ENCODE measurements at places on chromosomes 1 and 21.

DNA sequence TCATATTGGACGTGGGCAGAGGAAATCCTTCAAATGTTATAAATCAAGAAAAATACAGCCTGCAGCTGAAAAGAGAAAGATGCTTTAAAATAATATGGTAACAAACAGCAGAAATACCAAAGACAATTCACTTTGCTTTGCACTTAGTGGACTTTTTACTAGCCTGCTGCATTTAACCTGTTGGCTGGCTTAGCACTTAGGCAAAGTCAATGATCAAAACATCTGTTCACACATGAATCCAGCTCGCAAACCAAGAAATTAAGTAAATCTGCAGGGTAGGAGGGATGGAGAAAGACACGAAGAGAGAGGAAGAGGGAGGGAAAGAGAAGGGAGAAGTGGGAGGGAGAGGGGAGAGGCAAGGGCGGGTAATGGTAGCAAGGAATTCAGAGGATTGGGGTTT, 103.6 kb upstream of the RAB4A start:
- DNase-seq: no peak

- peak; percentile 85 for DNase-seq
Observed at GRCh38 chr1:226608699-226609505, 60.3 kb downstream of the STUM start.

DNA sequence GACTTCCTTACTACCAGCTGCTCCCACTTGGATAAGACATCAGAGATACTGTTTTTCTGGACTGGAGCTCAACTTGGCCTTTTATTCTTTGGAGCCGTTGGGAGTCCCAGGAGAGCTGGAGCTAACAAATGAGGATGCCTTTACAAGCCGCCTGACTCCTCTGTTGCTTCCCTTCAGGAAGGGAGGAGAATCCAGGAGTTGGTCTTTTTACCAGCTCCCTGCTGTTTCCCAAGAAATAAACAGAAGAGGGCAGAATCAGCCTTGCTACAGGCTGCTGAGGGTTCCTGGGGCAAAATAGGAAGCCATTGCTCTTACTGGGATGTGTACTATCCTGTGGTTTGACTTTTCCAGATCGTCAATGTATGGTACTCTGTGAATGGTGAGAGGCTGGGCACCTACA, 1.5 kb downstream of the EIF3I start:
- no peak for DNase-seq

- DNase-seq: no peak
Observed at GRCh38 chr1:168509875-168510791, 33.7 kb downstream of the XCL2 start.

GRCh38 chr21:42092771-42093170, 21.7 kb downstream of the UMODL1 start:
- no peak for DNase-seq

DNA sequence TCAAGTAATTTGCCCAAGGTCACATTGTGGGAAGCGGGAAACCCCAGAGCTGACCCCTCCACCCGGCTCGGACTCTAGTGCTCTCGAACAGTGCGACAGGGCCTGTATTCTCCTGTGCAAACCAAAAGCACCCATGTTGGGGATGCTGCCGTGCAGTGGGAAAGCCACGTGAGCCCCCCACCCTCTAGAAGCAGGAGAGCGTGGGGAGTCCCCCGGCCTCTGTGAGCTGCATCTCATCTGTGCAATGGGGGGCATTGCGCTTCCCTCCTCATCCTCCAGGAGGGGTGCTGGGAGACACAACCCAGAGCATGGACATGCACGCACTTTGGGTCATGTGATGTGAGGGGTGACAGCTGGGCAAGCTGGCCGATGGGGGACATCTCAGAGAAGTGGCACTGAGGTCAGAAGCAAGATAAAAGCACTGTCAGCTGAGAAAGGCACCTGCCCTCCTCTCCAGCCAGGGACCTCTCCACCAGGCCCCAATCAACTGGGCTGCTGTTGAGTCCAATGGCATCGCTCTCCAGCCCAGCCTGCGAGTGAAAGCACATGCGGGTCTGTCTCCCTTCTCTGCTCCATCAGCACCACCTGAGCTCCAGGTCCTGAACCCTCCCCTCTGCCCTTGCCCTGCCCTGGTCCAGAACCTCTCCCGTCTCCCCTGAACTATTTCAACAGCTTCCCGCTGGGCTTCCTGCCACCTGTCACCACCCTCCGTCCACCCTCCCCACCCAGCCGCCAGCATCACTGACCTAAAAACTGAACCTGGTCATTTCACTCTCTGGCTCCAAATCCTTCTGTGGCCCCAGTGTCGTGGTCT, 76.4 kb upstream of the IFFO2 start:
- no peak for DNase-seq

- no peak for DNase-seq
Observed at GRCh38 chr1:216553040-216553439, 129.8 kb upstream of the USH2A start.

DNA sequence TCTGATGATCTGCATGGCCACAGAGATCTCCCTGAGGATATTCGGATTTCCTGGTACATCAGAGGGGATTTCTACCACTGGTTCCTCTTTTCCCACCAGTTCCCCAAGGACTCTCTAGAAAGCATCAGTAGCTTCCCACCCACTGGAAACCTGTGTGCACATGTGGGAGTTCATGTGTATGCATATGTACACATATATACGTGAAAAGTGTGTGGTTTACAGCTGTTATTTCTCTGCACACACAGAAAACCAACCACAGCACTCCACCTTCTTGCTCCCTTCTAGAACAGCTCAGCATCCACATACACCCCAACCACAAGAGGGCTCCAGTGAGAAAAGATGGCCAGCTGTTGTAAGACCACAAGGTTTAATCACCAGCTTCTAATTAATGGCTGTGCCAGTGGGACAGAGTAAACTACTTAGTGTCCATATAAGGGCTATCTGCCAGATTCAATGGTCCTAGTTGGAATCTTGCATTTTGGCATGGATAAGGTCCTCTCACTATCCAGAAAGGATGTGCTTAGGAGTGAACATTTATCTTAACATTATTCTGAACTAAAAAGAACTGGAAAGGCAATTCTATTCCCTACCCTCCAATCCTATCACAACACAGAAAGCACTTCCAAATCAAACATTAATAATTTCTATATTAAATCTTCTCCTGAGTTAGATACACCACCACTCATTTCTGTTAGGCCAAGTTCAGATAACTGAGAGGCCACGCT, 24.1 kb downstream of the GPR3 start:
- peak; percentile 55 for DNase-seq

DNA sequence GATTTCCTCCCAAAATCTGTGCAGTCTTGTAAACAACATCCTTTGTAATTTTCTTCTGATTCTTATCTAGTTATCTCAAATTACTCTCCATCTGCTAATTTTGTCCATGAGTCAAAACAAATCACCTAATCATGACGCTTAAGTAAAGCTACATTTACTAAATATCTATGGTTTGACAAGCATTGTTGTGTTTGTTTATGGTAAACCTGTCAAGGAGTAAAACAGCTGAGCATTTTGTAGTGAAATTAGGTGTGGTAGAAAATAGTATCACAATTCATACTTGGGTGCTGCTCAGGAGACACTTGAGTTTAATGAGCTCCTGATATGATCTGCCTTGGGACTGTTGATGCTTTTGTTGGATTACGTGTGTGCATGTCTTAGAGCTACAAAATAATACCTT, 11.6 kb downstream of the TIPRL start:
- no peak for DNase-seq

DNA sequence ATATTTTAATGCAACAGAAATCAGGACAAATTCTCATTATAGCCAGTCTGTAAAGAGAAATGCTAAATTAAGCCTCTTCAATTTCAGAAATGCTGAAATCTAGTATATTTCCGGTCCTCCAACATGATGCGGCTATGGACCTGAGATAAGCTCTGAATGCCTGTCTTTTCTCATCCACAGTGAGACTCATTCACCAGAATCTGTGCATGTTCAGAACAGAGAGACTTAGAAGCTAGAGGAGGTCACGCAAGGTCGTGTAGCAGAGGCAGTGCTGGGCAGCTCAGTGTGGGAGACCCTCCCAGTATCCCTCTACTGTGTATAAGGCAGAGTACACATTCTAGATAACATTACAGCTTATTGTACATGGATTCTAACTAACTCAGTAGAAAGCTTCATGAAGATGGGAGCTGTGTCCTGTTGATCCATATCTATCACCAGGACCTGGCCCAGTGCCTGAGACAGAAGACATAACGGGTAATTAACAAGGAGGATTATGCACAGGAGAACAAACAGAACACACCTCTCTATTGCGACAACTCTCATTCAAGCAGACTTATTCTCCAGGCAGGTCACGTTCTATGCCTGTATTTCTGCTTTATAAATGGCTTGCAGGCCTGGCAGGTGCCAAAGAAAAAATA, 97.0 kb upstream of the COA6 start:
- DNase-seq: no peak

GRCh38 chr1:221877311-221877710, 135.4 kb upstream of the DUSP10 start:
- DNase-seq: no peak

GRCh38 chr1:228400692-228401454, 5.8 kb downstream of the TRIM11 start:
- no peak for DNase-seq

GRCh38 chr21:37619464-37619974, 252.9 kb downstream of the DYRK1A start:
- no peak for DNase-seq

DNA sequence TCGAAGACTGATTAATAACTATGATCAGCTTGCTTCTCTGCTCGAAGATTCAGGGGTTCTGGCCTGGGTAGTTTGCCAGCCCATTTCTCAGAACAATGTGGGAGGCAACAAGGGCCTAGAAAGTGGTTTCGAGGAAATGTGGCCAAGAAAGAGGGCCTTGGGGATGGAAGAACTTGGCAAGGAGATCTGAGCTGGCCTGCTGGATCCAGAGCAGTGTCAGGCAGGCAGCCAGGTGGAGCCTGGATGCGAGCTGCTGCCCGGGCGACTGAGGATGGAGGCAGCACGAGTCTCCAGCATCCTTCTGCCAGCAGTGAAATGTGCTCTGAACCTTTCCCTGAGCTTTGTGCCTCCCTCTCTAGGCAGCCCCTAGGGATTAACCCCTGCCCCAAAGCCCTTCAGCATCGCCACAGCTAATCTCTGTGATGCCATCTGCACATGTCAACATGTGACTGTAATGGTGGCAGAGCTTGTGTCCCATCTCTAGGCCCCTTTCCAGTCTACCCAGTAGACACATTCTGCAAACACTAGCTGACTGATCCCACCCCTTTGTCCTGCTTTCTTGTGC, 61.0 kb upstream of the NEK2 start:
- no peak for DNase-seq

DNA sequence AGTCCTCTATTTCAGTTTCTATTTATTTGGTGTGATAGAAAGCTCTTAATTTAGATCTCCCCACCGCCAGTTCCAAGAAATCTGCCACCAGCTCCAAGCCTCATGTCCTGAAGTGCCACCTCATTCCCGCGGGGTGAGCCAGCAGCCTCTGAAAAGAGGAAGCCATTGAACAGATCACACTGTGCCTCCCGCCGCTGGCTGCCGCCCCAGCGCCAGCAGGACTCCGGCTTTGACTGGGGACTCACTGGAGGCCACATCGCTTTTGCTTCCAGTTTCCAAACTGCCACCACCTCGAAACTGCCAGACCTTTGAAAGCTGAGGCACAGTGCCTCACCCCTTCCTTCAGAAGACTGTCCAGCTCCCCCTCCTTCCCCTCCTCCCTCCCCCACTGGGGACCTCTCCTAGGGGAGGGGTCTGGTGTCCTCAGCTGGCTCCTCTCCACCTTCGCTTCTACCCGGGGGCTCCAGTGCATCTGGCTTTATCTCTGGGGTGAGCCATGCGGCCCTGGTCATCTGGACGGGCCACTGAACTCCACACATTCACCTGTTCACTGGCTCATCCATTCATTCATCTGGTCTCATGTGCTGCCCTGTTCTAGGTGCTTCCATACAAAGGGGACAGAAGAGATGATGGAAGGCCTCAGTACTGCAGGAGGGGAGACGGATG, 58.9 kb downstream of the VPS26C start:
- peak; percentile 85 for DNase-seq

GRCh38 chr1:165531021-165531420, 12.8 kb upstream of the LRRC52 start:
- no peak for DNase-seq

DNA sequence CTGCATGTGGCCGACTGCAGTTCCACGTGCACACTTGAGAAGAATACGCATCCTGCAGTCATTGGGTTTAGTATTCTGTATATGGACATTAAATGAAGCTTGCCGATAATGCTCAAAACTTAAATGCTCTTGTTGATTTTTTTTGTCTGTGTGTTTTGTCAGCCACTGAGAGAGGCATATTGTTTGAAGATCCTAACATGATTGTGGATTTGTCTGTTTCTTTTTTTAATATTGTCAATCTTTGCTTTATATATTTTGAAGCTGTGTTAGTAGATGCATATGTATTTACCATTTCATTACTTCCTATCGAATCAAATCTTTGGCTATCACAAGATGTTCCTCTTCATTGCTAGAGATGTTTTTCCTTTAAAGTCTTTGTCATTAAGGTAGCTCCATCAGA, 73.2 kb downstream of the FHAD1 start:
- no peak for DNase-seq

- no peak for DNase-seq
Observed at GRCh38 chr1:218496561-218496960, 151.4 kb downstream of the TGFB2 start.

GRCh38 chr1:48790397-48790796, 13.7 kb upstream of the BEND5 start:
- DNase-seq: no peak

- no peak for DNase-seq
Observed at GRCh38 chr1:91148641-91149069, 126.8 kb upstream of the ZNF644 start.

DNA sequence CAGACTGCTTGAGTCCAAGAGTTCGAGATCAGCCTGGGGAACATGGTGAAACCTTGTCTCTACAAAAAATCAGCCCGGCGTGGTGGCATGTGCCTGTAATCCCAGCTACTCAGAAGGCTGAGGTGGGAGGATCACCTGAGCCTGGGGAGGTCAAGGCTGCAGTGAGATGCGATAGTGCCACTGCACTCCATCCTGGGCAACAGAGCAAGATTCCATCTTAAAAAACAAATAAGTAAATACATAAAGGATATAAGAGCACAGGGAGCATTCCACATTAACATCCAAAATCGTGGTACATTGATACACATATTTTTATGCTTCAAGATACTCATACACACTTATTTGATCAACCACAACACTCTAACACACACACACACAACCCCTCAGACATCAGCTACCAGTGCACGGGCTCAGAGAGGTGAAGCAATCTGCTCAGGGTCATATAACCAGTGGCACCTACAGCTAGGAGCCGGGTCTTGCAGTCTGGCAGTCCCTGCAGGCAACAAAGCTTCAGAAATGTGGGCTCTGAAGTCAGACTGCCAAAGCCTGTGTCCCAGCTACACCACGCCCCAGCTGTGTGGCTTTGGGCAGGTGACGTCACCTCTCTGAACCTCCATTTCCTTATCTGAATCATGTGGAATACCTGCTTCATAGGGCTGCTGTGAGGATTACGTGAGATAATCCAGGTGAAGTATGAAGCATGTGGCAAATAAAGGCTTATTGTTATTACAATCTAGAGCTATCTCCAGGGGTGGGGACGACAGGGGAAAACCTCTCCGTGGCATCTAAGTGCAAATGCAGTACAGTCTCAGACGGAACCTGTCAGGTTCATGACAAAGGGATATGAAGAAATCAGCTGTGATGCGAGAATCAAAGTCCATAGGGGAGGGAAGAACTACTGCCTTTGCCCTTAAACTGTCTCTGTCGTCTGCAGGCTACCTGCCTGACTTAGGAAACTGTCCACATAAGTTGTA, 4.8 kb upstream of the CRYBG2 start:
- DNase-seq: no peak

- DNase-seq: peak; percentile 85
Observed at GRCh38 chr1:28369371-28370238, at the start of gene PHACTR4. Gene PHACTR4, plus strand, starts transcription at chr1:28369740. Its CDS starts 37,708 bp downstream, at chr1:28407448.

GRCh38 chr1:48469616-48470480, 2.2 kb downstream of the SPATA6 start:
- peak; percentile 9 for DNase-seq

- DNase-seq: no peak
Observed at GRCh38 chr1:210099921-210100320, 132.7 kb upstream of the SERTAD4 start.

All from germinal center (tissue), 1 donor.